ENCODE measurements at places on chromosomes 6 and 20. TPM values are rescaled to one million over a fixed set of nuclear protein-coding genes. Genes with fewer than 3 reads are reported as not detected.

- no peak for DNase-seq
These were observed 3.5 kb downstream of the HLA-B start for GRCh38 chr6:31353384-31353945.

DNA sequence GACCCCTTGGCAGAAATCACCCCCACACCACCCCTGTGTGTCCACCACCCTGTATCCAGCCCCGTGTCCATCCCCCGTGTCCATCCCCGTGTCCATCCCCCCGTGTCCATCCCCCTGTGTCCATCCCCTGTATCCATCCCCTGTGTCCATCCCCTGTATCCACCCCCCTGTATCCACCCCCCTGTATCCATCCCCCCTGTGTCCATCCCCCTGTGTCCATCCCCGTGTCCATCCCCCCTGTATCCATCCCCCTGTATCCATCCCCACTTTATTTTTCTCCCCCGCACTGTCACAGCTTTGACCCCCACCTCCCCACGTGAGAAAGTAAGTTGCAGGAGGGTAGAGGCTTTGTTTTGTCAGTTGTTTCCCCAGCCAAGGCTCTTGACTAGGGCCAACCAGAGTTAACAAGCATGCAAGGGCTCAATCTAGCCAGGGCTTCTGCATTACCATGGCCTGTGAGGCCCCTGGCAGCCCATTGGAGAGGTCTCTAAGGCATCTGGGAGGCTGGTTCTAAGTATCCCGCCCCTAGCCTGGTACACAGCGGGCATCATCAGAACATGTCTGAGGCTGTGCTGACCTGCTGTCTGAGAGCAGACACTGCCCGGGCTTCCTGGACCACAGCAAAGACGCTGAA, 18.1 kb upstream of the SIRPA start:
- no peak for DNase-seq

DNA sequence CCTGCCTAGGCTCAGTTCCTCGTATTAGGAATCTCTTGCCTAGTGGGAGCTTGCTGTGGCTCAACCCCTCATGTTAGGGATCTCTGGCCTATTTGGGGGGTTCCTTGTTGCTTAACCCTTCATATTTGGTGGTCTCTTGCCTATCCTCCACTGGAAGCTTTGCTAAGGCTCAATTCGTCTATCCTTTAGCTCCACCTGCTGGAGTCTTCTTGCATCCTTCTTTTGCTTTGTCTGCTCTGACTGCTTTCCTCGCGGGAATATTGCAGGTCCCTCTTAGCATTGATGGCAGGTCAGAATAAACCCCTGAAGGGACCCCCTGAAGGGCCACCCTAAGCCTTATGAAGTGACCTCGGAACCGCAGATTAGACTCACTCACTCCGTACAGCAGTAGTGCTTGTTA, 203.0 kb upstream of the TBX18 start:
- no peak for DNase-seq

DNA sequence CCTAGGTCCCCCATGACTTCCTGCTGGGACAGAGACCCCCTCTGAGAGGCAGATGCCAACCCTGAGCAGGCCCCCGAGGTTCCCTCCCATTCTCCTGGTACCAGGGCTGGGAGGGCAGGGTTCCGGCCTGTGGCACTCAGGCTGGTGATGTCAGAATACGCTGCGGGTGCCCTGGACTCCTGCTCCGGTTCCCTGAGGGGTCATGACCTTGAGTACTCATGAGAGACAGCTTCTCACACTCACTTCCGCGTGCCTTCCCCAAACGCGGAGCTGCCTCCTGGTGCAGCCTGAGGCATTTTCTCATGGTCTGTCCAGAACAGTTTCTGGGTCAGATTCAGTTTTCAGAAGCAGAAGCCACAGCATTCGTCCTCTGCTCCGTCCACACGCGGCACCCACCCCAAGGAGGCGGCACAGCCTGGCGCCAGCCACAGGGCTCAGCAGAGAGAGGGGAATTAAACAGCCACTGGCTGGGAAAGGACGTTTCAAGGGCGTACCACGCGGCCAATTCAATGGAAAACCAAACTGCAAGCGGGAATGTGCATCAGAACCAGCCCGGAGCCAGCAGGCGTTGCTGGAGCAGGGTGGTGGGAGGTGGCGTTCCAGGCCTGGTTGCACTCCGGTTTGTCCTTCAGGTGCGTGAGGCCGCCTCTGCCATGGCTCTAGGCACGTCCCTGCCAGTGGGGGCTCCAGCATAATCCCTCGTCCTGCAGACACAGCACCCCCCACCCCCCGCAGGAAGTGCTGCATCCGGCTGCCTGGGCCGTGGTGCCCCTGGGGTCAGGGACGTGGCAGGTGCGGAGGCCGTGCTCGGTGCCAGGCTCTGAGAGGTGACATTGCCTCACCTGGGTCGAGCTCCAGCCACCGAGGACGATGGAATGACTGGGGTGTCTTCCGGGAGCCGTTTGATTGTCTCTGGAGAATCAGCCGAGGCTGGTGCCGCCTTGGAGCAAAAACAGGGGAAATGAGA, 58.3 kb upstream of the BHLHE23 start:
- peak; percentile 3 for DNase-seq

GPLD1 gene
- total RNA-seq, result 0.52 TPM

- no peak for DNase-seq
These were observed 49.1 kb upstream of the PLCB1 start for GRCh38 chr20:8082989-8083388.

DNA sequence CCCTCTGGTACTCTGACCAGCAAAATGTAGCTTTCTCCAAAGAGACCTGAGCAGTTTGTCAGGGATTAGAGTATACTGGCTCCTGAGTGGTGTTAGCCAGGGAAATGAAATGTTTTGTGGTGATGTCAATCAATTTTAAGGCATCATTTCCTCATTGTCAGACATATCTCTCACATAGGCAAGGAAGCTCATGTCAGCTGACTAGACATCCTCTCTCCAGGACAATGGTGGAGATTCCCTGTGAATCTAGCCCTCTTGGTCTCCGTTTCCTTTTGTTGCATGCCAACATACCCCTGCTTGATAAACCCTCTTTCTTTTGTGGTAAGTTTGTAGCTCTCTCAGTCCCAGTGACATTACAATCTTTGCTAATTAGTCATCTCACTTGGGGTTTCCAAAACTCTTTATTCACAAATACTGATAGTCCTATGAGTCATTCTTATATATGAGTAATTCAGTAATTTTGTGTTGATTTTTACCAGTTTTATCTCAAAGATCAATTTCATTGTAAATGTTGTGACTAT, 135.6 kb upstream of the PTPRK start:
- DNase-seq, result peak; percentile 50

DNA sequence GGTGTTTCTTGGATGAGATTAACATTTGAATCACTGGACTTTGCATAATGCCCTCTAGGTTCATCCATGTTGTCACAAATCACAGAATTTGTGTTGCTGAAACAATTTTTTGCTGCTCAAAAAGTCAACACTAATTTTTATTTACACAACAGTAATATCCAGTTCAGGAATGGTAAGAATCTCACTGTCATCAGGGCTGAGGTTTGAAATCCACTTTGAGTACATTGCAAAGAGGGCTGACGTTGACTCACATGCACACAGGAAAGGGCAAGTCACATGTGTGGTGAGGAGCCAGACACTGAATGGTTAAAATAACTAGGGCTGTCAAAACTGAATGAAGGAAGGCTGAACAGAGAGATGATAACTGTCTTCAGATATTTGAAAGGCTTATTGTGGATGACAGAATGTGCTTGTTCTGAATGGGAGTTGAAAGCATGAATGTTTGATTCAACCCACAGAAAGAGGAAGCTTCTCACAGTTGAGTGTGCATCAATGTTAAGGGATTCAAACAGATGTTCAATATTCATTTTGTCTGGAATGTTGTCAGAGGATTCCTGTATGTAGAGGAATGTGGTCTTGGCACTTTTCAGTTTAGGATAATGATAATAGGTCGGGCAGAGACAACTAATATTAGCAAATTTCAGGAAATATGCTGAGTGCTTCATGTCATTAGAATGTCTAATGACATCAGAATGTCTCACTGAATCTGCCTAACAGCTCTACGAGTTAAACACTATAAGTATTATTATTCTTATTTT, 3.6 kb upstream of the ADGRG6 start:
- no peak for DNase-seq

DAAM2 gene
- not detected for total RNA-seq

DNA sequence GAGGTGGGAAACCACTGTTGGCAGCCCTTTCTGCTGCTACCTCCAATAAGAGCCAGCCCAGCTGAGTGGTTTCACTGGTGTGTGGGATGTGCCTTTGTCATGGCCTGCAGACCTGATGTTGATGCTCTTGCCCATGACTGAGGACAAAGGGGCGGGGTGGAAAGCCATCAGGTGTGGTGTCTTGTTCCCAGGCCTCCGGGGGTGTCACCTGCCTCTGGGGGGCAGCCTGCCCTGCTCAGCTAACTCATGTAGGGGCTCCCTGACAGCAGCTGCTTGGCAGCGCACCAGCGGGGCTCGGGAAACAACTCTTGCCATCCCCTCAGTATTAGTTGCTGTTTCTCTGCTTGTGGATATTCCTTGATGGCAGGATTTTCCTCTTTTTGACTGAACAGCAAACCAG, 91.3 kb downstream of the LYRM2 start:
- no peak for DNase-seq

Measured in activated naive CD4-positive, alpha-beta T cell treated with anti-CD3 and anti-CD28 coated beads for 36 hours (primary cell).